ENCODE measurements at places on chromosomes 7 and 10.

DNA sequence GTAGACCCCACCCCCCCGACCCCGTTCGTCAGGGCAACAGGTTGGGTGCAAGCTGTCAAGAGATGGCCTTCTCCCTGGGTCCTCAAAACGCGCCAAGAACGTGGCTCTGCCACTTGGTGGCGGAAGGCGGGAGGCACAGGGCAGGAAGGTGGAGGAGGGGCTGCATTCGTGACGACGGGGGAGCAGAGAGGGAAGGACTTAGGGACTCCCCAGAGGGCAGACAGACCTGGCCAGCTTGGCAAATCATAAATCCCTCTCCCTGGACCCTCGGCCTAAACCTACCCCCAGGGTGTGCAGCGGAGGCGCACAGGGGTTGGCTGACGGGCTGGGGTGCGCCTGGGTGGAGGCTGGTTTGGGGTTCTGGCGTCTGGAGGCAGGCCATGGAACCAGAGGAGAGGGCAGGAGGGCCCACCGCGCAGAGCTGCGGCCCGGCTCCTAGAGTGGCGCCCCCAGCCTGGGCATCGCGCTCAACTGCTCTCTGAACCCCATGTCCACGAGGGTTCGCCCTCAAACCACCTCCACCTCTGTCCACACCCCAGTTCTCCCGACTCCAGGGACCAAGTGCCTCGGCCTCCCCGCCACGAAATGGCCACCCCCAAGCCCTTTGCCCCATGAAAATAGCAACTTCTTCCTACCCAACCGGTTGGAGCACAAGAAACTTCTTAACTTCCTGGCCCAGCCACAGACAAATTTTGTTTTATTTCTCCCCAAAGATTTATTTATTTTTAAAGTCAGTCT, 10.8 kb upstream of the GATA3 start:
- DNase-seq = no peak

DNA sequence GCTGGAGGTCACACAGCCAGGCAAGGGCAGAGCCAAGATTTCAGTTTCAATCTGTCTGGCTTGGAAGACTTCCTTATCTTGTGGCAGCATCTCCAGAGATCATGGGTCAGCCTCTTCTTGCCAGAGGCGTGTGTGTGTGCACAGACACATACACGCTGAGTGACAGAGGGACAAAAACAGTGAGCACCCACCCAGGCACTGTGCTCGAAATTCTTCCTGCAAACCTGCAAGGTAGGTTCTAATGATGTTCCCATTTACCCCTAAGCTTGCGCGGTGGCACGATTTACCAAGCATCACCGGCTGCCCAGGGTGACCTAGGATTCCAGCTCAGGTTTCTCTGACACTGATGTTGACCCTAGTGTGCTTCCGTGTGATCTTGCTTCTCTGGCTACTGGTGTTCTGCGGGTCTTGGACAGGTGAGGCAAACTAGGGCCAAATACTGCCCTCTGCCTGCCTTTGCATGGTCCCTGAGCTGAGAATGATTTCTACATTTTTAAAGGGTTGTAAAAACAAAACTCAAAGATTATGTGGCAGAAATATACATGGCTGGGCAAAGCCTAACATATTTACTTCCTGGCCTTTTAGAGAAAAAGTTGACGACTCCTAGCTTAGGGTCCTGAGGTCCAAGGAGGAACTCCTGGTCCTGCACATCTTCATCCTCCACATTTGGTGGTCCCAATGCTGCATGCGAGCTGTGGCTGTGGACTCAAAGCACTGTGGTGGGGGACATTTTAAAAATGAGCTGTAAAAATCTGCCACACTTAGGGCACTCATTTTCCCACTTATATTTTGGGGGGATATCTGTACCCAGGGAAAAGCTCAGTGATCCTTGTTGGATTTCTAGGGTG, 268.5 kb downstream of the RPS24 start:
- peak; percentile 59 for DNase-seq

DNA sequence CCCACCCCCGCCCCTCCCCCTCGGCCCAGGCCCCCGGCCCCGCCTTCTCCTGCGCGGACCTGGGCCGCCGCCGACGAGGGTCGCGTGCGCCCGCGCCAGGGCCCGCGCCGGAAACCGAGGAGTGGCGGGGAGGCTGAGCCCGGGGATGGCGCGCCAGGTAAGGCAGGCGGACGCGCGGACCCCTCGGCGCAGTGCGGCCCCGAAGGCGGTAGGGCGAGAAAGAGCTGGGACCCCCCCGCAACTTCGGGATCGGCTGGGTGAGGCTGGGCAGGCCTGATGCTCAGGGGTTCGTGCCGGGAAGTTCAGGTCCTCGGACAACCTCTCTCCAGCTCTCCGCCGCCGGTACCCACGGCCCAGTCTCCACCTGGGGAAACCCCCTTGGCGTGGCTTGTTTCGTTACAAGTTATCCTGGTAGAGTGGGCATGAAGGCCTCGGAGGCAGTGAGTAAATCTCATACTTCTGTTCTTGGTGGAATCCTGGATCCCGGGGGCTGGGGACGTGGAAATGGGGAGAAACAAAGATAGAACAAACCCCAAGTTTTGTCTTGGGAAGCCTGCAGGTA, 58.4 kb downstream of the ZNF467 start:
- DNase-seq = no peak

- peak; percentile 43 for DNase-seq
Observed at GRCh38 chr7:47253650-47254080, 328.2 kb downstream of the TNS3 start.

GRCh38 chr7:32030904-32031692, 39.1 kb downstream of the PDE1C start:
- DNase-seq = no peak

GRCh38 chr10:60114765-60115586, 208.6 kb upstream of the CCDC6 start:
- peak; percentile 45 for DNase-seq

DNA sequence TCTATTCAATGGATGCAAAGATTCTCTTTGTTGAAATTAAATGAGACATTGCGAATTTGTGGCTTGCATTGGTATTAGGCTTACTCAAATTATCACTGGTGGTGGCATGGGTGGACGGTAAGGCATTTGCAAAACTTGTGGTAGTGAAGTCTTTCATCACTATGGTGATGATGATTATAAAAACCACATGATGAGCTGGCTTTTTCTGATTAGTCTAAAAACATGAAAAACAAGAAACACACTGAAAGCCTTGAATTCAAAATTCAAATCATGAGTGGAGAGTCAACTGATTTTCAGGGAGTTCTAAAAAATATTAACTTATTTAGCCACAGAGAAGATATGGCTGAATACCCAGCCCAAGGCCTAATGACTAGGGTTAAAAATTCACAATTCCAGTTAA, 99.8 kb upstream of the HGF start:
- DNase-seq = no peak

GRCh38 chr10:75358835-75359421, 42.6 kb downstream of the ZNF503 start:
- no peak for DNase-seq

DNA sequence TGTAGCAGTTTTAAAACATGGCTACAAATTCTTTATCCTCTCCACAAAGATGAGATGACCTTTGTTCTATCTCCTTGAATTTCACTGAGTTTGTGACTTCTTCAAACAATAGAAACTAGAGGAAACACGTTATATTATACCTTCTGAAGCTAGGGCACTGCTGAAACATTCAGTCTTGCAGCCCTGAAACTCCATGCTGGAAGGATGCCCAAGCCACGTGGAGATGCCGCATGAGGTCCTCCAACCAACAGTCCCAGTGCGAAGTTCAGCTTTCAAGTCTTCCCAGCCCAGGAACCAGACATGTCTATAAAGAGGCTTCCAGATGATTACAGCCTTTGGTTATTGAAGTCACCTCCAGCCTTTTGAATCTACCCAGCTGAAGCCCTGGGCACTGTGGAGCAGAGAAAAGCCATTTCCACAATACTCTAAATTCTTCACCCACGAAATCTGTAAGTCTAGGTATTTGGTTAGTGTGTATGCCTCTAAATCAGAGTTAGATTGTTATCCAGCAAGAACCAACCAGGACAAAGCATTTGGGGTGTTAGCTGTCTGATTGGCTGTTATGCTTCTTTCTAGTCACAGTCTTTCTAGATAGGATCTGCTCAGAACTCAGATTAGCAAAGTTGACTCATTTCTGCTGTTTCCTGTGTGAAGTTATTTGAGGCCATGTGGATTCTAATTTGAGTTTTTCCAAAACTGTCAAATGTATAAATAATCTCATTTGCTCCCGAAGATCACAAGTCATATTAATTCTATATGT, 186.5 kb upstream of the TMEM72 start:
- DNase-seq = no peak

GRCh38 chr10:71331736-71332135, 12.7 kb downstream of the SLC29A3 start:
- DNase-seq = no peak

DNA sequence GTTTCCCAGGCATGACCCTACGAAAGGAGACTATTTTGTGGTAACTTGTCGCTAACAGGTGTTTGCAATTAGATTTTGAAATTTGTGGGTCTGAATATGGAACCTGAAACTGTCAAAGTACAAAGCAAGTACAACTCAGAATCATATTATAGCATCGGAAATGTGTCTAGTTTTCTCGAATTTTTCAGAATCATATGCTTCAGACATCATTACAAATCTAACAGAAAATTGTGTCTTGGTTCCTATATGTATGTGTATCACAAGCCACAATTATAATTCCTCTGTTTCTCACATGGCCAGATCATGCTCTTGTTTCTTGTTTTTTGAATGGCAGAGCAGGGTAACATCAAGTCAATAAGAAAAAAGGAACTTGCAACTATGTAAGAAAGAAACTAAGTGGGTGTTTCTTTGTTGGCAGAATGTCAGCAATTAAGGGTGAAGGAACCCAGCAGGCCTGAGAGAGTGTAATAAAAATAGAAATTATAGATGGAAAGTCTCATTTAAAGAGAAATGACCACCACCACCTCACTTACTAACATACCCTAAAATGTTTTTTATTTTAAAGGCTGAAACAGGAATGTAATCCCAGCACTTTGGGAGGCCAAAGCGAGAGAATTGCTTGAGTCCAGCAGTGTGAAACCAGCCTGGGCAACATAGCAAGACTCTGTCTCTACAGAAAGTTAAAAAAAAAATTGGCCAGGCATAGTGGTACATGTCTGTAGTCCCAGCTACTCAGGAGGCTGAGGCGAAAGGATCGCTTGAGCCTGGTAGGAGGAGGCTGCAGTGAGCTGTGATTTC, 51.3 kb downstream of the PRTFDC1 start:
- no peak for DNase-seq

DNA sequence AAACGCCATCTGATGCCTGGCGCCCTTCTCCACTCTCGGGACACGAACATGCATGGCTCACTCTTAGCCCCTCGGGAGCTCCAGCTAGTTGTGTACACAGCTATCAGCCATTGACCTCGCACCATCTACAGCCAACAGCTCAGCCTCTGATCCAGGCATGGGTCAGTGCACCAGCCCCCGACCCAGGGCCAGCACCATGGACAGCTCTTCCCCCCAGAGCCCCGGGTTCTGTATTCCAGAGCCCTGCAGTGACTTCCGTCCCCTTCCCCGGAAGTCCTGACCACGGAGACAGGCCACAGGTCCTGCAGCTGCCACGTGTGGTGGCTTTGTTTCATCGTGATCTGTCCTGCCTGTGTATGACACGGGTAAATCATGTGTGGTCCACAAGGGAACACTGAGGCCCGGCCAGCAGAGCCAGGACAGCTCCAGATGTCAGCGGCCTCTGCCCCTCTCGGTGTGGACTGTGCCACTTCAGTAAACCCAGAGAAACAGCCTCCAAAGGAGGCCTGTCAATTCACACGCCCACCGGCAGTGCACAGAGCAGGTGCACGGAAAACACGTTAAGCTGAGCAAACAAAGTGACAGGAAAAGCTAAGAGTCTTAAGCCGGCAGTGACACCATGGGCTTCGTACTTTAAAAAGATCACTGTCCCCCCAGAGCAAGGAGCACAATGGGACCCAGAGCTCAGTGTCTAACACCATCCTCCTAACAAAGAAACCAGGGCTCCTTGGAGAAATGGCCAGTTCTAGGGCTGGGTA, 13.0 kb downstream of the STK32C start:
- peak; percentile 85 for DNase-seq

- DNase-seq = no peak
Observed at GRCh38 chr7:73387221-73387828, 46.3 kb upstream of the FZD9 start.

DNA sequence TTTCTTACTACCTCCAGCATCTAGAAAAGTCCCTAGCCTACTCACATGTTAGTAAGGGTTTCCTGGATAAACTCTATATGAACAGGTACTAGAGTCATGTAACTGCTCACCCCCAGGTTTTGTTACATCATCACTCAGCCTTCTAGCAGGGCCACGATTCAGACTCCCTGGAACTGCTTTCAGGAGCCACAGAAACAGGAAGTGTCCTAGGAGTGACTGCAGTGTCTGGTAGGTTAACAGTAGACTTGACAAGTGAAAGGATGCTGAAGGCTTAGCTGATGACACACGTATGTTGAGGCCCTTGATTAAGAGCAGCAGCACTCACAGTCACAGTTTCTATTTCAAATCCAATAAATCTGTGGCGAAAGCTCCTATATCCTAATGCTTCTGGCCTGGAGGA, 101.2 kb downstream of the DNMBP start:
- DNase-seq = no peak

- DNase-seq = no peak
Observed at GRCh38 chr7:156829669-156830336, 63.2 kb downstream of the LMBR1 start.

DNA sequence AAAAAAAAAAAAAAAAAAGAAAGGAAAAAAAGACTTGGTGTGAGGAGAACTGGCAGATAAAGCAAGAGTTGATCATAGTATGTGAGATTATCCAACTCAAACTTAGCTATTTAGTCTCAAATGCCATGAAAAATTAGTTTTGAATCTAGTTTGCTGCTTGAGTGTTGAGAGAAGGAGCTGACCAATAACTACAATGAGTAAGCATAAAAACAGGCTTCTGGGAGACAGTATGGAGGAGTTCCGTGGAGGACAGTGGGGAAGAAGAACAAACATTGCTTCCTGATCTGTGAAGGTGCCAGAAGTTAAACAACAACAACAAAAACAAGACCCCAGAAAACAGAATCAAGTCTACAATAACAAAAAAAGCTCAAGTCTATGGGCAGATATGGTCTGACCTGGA, 317.1 kb upstream of the POT1 start:
- DNase-seq = no peak

- DNase-seq = no peak
Observed at GRCh38 chr10:75611993-75612372, 180.6 kb downstream of the LRMDA start.

- DNase-seq = no peak
Observed at GRCh38 chr7:26593393-26593792, 271.0 kb downstream of the SKAP2 start.

- DNase-seq = no peak
Observed at GRCh38 chr7:15495170-15495569, 66.6 kb downstream of the AGMO start.

- no peak for DNase-seq
Observed at GRCh38 chr10:125802739-125803138, 20.3 kb downstream of the UROS start.

DNA sequence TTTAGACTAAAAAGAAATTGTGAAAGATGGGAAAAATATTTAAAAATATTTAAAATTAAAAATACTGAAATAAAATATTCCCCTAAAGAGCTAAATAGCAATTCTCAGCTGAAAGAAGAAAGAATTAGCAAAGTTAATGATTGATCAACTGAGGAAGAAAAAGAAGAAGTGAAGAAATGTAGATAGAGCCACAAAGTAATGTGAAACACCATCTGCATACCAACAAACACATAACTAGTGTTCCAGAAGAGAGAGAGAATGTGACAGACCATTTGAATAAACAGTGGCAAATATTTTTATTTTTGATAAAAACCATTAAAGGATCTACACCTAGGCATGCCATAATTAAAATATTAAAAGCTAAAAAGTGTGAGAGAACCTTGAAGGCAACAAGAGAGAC, 784.5 kb upstream of the ZWINT start:
- no peak for DNase-seq

GRCh38 chr10:35652824-35653223, 10.7 kb upstream of the FZD8 start:
- DNase-seq = no peak

- DNase-seq = peak; percentile 20
Observed at GRCh38 chr7:80060218-80060806, 74.3 kb upstream of the GNAI1 start.
